ENCODE measurements at places on chromosomes 6 and 20.

DNA sequence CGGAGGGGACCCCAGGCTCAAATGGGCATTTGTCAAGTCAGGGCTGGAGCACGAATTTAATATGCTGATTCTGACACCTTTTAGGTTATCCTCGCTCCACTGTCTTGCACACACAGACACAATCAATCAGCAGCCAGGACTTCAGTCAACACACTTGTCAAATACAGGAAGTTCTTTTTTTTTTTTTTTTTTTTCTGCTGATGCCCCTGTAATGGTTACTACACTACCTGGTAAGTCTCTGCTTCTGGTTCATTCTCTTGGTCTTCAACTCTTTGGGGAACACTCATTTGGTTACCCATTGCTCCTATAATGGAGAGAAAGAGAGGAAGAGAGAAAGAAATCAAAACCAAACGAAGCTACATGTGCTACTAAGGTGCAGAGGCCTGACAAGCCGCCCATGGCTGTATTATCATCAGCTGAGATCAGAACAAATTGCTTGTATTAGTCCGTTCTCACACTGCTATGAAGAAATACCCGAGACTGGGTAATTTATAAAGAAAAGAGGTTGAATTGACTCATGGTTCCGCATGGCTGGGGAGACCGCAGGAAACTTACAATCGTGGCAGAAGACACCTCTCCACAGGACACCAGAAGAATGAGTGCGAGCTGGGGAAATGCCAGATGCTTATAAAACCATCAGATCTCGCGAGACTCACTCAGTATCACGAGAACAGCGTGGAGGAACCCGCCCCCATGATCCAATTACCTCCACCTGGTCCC, 11.8 kb downstream of the BCAS1 start:
- peak; percentile 9 for DNase-seq

- no peak for DNase-seq
These were observed 8.7 kb downstream of the NUDT3 start for GRCh38 chr6:34383656-34384320.

DNA sequence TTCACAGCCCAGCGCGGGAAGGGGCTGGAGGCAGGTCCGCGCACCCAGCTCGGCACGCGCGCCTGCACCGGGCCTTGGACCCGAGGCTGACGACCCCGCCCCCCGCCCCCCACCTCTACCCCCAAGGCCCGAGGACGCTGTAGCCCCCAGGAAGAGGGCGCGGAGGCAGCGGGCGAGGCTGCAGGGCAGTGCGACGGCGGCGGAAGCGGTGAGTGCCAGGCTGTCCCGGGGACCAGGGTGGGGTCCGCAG, 1.2 kb downstream of the LIME1 start:
- no peak for DNase-seq

DNA sequence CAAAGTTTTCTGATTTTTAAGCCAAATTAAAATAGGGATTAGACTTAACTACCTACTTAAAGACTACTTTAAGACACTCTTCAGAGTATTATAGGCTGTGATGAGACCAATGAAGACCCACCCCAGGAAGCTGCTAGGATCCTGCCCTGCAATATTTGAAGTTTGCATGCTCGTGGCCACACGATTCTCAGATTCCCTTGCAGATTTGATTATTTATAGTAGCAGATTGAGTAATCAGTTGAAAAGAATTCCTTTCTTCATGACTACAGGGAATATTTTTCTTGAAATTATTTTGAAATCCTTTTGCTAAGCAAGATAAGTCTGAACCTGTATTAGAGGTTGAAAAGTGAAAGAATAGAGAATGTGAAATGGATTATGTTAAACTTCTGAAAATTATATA, 122.3 kb downstream of the B3GAT2 start:
- no peak for DNase-seq

GRCh38 chr20:19433371-19434350, 221.2 kb downstream of the SLC24A3 start:
- DNase-seq = no peak

DNA sequence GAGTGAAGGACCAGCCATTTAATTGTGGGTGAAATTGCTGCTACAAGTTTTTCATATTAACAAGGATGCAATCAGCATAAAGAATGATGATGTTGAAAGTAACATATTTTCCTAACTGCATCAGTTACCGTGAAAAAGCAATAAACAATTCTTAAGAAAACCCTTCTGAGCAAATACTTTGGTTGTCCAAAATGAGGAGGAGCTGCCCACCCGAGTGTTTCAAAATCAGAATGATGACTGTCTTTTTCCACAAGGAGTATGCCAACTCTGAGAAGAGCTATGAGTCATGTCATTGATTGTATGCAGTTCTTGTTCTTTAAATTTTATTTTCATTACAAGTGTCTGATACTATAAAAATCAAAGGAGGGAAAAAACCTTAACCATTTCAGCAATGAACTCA, 470.5 kb downstream of the COL12A1 start:
- no peak for DNase-seq

DNA sequence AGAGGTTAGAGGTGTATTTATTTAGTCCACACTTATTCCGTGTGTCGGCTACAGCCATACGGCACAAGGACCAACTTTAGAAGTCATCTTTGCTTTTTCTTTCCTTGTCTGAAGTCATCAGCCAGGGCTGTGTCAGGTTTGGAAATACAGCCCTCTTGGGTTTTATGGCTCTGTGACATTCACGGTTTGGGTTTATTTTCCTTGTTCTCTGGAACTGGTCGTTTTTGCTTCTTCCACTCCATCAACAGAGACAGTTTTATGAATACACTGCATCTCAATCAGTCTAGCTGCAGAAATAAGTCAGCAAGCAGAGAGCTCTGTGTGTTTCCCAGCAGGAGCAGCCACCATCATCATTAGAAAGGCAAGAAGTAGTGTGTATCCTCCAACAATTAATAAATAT, 132.5 kb downstream of the TBC1D7 start:
- DNase-seq = no peak

- no peak for DNase-seq
These were observed 369 bp downstream of the SLC4A11 start for GRCh38 chr20:3238616-3239025.

- DNase-seq = no peak
These were observed 23.6 kb upstream of the APCDD1L start for GRCh38 chr20:58538752-58539151.

DNA sequence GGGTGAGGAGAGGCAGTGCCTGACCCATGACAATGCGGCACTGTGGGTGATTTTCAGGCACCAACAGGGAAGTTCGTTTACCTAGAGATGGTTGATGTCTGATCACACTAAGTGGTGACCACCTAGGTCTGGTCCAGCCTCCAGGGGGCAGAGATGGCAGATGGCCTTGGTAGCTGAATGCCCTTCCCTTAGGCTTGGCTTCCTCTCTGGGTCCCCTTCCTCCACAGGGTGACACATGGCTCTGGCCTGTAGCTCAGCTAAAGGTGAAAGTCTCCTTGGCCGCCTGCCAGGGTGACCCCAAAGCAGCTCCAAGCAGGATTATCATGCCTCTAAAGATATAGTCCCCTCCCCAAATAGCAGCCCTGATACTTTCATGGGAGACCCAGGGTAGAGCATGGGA, 6.4 kb downstream of the GDAP1L1 start:
- DNase-seq = no peak

DNA sequence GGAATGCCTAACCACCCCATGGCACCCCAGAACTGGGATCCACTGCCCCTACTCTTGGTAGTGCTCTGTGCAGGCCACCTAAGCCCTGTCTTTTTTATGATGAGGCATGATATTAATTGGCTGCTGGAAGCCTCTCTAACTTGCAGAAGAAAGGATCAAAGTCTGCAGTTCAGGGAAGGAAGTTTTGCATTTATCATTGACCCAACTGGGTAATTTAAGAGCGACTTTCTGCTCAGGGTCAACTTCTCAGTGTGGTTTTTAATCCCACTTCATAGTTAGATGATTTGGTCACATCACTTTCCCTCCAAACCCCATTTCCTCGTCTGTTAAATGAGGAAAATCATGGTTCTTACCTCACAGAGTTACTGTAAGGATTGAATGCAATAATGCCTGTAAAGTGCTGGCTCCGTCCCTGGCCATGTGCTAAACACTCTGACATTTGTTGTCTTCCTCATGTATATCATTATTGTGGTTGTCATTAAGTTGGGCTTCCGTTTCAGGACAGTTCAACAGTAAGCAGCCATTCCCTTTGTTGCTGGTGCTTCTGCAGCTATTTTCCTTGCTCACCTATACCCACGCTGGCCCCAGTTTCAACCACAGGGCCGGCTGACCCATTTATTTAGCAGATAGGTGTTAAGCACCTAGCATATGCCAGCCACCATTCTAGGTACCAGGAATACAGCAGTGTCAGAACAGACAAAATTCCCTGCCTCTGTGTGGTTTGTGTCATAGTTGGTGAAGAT, 14.2 kb downstream of the E2F3 start:
- no peak for DNase-seq

GRCh38 chr6:26017632-26017966, 55.0 kb downstream of the TRIM38 start:
- no peak for DNase-seq

- DNase-seq = no peak
These were observed 59.6 kb downstream of the JARID2 start for GRCh38 chr6:15305496-15305895.

GRCh38 chr6:56437171-56437900, 190.0 kb upstream of the COL21A1 start:
- no peak for DNase-seq

DNA sequence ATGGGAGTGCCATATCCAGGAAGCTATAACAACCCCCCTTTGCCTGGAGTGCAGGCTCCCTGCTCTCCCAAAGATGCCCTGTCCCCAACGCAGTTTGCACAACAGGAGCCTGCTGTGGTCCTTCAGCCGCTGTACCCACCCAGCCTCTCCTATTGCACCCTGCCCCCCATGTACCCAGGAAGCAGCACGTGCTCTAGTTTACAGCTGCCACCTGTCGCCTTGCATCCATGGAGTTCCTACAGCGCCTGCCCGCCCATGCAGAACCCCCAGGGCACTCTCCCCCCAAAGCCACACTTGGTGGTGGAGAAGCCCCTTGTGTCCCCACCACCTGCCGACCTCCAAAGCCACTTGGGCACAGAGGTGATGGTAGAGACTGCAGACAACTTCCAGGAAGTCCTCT, 56.7 kb upstream of the TMEM181 start:
- DNase-seq = no peak

DNA sequence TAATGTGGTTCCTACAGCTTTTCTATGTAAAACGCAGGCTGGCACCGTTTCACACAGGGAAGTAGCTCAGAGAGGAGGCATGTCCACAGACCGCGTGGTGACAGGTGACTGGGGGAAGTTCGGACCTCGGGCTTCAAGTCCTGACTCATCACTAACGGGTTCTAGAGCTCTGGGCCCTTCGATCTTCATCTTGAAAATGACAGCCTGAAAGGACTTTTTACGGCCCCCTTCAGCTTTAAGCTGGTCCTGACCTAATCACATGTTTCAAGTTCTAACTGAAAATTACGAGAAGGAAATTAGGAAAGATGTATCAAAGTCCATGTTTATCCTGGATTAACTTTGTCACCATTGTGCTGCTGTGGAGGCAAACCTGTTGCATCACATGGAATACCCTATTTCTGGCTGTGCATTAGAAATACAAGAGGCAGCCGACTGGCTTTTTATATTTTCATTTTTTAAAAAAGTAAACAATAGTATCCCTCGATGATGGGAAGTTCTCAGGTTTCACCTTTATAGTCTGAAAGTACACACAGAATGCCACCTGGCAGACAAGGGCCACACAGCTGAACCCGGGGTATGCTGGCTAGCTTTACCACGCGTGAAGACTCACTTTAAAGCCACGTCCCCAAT, 2.0 kb downstream of the MAN1A1 start:
- DNase-seq = no peak

DNA sequence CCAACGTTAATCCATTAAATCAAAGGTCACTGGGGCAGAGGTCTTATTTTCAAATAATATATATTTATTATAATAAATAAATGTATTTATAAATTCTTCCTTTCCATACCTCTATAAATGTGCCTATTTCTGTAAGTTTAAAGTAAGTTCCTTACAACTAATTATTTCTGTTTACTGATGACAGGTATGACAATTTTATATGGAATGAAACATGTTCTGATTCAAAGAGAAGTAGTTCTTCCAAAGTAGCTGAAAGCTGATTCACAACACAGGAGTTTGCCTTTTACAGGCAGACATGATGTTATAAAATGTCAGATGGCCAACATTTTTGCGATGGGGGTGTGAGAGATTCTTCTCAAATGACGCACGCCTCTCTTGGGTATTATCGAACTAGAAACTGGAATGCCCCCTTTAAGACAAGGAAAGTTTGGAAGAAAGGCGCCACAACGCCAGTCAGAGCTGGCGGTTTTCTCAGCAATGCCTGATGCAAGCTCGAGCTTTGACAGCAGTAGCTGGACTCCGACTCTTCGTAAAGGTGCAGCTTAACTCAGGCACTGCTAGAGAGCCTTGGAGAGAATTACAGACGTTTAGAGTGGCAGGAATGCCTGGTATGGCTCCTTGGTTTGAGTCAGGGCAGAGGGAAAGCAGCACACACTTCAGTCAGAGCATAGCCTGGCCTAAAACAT, 92.1 kb downstream of the FOXC1 start:
- DNase-seq = no peak

DNA sequence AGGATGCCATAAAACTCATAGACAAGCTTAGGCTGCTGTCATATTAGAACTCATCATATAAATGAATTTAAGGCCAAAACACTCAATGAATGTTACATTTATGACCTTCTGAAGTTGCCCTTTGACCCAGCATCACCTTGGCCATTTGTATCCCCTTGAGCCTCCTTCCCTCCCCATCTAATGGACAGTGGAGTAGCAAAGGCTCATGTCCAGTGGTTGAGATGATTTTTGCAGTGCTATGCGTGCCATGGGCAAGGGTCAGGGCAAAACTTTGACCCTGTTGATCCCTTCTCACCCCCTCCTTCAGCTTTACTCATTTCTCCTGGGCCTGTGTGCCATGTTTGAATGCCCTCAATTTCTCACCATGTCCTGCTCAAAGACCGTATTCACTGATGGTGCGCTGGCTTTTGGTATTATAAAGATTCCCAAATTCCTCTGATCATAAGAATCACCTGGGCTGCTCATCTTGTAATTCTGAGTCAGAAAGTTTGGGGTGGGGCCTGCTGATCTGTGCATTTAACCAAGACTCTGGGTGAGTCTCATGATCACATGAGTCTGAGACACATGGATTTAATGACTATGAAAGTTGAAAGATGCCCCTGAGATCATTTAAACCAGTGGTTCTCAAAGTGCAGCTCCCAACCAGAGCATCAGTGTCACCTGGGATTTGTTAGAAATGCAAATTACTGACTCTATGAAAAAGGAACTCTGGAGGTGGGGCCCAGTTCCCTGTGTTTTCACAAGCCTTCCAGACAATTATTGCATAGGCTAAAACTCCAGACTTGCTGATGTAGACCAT, 57.5 kb upstream of the IL20RA start:
- no peak for DNase-seq

Data from NCI-H446 treated with DMSO at 0.1 percent for 48 hours (cell line).